ENCODE measurements at places on chromosomes 7 and 10. TPM values are rescaled to one million over a fixed set of nuclear protein-coding genes. Genes with fewer than 3 reads are reported as not detected.

GRCh38 chr10:59995862-59996261, 89.5 kb upstream of the CCDC6 start:
- H3K4me3 ChIP-seq: no peak overlapping the region
- no peak for DNase-seq
- H3K4me1 ChIP-seq: no peaks in the 10 kb centered on the region
- H3K27ac ChIP-seq: no peak overlapping the region
- H3K36me3 ChIP-seq: no peaks in the 10 kb centered on the region

- H3K27ac ChIP-seq: no peak overlapping the region
- no peak overlapping the region for H3K4me3 ChIP-seq
- no peaks in the 10 kb centered on the region for H3K36me3 ChIP-seq
- DNase-seq: no peak
These were observed 44.9 kb upstream of the UBN2 start for GRCh38 chr7:139186146-139186545.

NUTM2D gene
- 1.8 TPM for total RNA-seq

- H3K27me3 ChIP-seq: no peaks in the 10 kb centered on the region
- DNase-seq: no peak
- H3K36me3 ChIP-seq: no peaks in the 10 kb centered on the region
- no peak overlapping the region for H3K4me3 ChIP-seq
These were observed 20.7 kb downstream of the GBX1 start for GRCh38 chr7:151146761-151147160.

GRCh38 chr7:32161708-32162107, 91.5 kb upstream of the PDE1C start:
- H3K4me1 ChIP-seq: no peaks in the 10 kb centered on the region
- H3K27ac ChIP-seq: no peak overlapping the region
- DNase-seq: no peak
- H3K36me3 ChIP-seq: no peaks in the 10 kb centered on the region
- H3K4me3 ChIP-seq: no peak overlapping the region

DNA sequence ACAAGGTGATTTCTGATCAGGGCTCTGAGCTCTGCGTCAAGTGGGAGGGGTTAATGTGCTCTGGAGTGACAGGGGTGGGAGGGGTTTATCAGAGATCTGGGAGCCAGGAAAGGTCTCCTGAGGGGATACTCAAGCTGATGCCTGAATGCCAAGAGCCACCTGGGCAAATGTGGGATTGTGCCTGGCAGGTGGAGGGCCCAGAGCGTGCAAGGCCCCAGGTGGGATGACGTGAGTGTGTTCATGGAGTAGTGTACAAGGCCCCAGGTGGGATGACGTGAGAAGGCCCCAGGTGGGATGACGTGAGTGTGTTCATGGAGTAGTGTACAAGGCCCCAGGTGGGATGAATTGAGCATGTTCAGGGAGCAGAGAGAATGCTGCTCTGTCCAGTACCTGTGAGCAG, 610.3 kb downstream of the PTPRN2 start:
- no peaks in the 10 kb centered on the region for H3K36me3 ChIP-seq
- H3K27me3 ChIP-seq: no peaks in the 10 kb centered on the region
- no peaks in the 10 kb centered on the region for H3K4me1 ChIP-seq
- H3K27ac ChIP-seq: no peak overlapping the region
- DNase-seq: no peak

DNA sequence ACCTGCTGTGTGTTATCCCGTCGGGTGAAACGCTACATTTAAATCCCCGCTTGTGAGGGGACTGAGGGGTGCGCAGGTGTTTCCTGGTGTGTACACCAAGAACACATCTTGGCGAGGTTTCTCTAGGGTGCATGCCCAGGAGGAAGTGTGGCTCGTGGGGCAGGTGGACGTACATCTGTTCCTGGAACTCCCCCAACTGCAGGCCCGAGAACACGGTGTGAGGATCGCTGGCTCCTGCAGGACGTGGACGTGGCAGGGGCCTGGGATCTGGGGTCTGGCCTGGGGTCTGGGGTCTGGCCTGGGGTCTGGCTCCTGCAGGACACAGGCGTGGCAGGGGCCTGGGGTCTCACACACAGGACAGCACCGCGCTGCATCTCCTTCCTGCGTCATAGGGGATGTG, 10.1 kb downstream of the KNDC1 start:
- H3K27ac ChIP-seq: no peak overlapping the region
- no peaks in the 10 kb centered on the region for H3K36me3 ChIP-seq
- no peaks in the 10 kb centered on the region for H3K4me1 ChIP-seq
- no peaks in the 10 kb centered on the region for H3K27me3 ChIP-seq
- no peak for DNase-seq
- H3K4me3 ChIP-seq: no peak overlapping the region

PIK3CG gene
- 2.3 TPM for total RNA-seq
